ENCODE measurements at places on chromosomes 1 and 21. TPM values are rescaled to one million over a fixed set of nuclear protein-coding genes. Genes with fewer than 3 reads are reported as not detected.

DNA sequence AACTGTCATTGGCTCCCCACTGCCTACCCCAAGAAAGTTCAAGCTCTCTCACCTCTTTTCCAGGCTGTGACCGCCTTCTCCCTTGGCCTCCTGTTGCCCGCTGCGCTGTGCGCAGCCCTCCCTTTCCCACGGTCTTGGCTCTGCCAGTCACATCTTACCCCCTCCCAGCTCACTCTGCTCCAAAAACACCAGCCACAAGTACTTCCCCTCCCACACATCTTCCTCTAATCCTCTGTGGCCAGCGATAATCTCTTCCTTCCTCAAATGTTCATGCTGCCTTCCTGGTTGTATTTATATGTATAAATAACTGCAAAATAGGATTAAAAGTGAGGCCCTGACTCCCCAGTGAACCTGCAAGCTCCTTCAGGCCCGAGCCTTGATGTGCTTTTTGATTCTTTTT lies 81.8 kb downstream of the AJAP1 start:
- no peak for DNase-seq

The CCDC181 gene
- total RNA-seq = not detected

- DNase-seq = no peak
Measured at GRCh38 chr1:197671920-197672319, 103.4 kb downstream of the DENND1B start.

- DNase-seq = no peak
Measured at GRCh38 chr1:186682736-186683135, 2.5 kb upstream of the PTGS2 start.

The NUP133 gene
- total RNA-seq = 47.9 TPM

GRCh38 chr1:19811206-19811851 lies 3.8 kb downstream of the RNF186 start:
- DNase-seq = peak; percentile 13

GRCh38 chr21:33403786-33404585 lies 773 bp downstream of the IFNGR2 start:
- DNase-seq = no peak

- no peak for DNase-seq
Measured at GRCh38 chr1:218882454-218882853, 291.2 kb upstream of the LYPLAL1 start.

The GJA8 gene
- total RNA-seq = not detected

DNA sequence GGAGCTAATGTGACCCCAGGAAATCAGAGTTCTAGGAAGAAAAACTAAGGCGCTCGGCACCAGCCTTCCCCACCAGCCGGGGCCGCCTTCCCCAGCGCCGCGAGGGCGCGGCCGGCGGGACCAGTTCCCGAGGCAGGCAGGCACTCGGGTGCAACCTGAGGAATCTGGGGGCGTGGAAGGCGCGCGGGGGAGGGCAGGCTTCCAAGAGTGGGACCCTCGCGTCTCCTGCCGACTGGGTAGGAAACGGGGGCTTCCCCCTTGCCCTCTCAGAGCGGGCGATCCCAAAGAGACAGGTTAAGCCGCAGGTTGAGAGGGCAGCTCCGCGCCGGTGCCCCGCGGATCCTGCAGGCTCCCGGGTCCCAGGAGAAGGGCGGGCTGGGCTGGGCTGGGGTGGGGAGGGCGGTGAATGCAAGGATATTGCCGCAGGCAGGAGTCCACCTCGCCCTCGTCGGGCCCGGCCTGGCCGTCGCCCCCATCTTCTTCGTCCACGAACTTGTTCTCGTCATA lies 431 bp downstream of the ARPC5 start:
- peak; percentile 13 for DNase-seq

The IL19 gene
- total RNA-seq = not detected

- no peak for DNase-seq
Measured at GRCh38 chr1:43442756-43443155, 11.0 kb downstream of the HYI start.

DNA sequence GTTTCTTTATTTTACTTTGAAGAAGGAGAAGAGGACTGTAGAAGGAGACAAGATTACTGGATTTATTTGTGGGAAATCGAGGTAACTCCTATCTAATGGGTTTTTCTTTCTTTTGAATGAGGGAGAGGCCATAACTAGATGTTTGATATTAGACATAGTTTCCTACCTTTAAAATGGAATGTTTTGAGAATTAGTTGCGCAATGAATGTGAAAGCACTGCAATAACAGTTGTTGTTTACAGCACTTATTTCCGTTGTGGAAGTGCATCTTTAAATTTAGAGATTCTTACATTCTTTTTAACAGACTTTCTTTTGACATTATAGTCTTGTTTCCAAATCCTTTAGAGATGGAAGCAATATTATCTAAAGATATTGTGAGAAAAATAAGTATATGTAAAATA lies 229.0 kb downstream of the SRGAP2C start:
- DNase-seq = no peak

The FCRL6 gene
- total RNA-seq = not detected

GRCh38 chr1:106678279-106679050 lies 378.0 kb upstream of the PRMT6 start:
- DNase-seq = no peak

DNA sequence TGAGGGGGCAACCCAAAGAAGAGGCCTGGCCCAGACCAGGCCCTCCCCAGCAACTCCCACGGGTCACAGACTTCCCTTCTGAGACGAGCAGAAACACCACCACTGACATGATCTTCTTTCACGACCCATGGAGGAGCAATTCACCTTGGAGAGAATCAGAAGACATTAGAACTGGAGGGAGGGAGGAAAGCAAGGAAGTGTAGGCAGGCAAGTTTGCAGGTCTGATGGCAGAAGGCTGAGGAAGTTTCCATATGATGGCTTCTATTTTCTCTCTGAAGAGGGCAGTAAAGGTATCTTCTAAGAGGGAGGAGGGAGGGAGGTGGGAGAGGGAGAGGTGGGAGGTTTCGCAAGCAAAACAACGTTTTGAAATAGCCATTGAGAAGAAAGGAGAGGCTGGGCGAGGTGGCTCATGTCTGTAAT lies 1.4 kb upstream of the UBXN10 start:
- DNase-seq = no peak

The GABRD gene
- total RNA-seq = 0.26 TPM

DNA sequence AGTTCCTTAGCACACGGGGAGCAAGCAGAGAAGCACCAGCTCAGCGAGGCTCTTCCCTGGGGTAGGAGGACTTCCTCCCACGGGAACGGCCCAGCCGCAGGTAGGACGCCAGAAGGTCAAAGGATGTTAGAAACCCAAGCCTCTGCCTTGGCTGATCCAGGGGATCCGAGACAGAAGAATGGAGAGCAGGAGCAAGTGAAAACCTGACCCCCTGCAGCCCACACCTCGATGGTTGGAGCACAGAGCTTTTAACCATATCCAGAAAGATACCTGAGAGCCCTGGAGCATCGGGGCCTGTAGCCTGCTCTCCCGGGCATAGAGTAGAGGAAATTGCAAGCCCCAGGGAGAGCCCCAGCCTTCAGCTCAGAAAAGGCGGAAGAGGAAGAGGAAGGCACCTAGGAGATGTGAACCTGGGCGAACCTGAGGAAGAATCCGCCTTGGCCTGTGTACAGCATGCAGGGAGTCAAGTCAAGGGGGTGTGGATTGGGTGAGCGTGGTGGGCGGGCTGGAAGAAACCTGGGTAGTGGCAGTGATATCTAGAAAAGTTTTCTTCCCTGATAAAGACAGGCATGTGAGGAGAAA lies 76.3 kb downstream of the PSMG1 start:
- no peak for DNase-seq

DNA sequence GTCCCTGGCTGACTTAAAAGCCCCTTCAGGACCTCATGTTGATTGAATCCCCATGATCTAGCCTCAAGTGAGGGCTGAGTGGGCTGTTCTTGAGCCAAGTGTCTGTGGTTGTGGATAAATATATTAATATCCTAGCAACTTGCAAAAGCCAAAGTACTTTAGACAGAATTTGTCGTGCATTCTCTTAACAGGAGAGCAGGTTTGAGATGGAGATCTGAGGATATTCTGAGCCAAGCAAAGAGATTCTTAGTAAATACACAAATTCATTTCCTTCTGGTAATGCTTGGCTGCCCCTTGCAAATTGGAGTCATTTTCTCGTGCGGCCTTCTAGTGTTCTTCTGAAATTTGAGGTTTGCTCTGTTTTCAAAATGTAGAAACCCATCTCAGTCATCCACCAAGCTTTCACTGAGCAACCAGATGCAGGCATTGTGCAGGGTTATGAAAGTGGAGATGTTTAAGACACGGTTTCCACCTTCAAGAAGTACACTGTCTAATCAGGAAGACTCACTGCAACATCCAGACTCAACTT lies 242.1 kb upstream of the JUN start:
- no peak for DNase-seq

The FMO3 gene
- total RNA-seq = not detected

The SFN gene
- 0.78 TPM for total RNA-seq

DNA sequence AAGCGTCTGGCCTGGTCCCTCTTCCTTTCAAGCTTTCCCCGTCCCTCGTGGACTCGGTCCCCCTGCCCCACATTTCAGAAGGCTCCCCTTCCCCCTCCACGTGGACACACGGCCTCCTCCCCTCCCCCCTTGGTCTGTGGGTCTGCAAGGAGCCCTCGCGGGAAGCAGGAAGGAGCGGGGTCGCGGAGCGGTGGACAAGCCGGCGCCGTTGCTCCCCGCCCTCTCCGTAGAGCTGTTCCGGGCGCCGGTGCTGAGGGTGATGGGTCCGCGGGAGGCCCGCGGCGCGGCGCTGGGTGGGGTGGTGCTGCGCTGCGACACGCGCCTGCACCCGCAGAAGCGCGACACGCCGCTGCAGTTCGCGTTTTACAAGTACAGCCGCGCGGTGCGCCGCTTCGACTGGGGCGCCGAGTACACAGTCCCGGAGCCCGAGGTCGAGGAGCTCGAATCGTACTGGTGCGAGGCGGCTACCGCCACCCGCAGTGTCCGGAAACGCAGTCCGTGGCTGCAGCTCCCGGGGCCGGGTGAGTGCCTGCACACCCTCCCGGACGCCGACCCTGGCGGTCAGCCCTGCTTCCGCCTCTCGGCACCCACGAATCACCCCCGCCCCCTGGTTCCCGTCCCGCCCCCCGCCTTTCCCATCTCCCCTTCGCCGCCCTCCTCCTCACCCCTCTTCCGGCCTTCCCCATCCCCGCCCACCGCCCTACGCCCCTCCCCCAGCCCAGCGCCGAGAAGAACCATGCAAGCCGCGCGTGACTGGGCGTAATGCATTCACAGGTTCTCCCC lies 5.3 kb downstream of the FCRLB start:
- DNase-seq = peak; percentile 50

The SLFNL1 gene
- not detected for total RNA-seq

The SYNC gene
- total RNA-seq = 0.05 TPM

- no peak for DNase-seq
Measured at GRCh38 chr1:203437696-203438315, 37.8 kb upstream of the PRELP start.

The GSTM5 gene
- total RNA-seq = not detected

DNA sequence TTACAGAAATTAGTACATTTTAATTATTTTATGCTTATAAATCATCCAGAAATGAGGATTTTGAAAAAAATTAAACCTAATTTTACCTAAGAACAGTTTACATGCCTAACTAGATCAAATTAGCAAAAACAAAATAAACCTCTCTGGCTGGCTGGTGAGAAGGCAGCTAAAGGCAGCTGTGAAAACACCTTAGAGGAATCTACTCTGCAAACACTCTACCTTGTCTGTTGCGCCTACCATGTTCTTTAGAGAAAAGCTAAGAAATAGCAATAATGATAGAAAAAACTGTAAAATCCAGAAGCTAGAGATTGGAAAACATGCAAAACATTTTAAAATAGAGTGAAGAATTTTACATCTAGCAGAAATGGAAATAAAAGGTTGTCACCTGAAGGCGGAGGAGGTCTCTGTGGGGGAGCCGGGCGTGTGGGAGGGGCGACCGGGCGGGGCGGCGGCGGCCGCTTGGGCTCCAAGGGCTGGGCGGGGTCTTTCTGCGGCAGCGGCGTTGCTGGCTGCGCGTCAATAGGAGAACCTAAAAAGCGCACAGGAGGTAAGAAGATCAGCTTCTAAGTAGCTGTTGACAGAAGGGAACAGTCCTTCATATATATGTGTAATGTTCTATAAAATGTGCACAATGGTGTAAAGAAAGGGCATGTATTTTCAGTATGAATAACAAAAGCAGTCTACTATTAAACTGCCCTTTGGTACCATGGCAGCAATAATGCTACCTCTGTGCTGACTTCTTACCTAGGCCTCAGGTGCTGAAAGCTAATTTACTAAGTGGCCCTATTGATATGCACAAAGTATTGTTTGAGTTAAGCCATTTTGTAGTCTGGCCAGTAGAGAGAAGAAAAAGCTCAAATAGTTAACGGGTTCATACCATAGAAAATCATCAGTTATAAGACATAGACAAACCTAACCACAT lies 33.3 kb upstream of the CFAP298 start:
- no peak for DNase-seq

The MROH7 gene
- total RNA-seq = not detected

The PTPN22 gene
- 66.2 TPM for total RNA-seq

DNA sequence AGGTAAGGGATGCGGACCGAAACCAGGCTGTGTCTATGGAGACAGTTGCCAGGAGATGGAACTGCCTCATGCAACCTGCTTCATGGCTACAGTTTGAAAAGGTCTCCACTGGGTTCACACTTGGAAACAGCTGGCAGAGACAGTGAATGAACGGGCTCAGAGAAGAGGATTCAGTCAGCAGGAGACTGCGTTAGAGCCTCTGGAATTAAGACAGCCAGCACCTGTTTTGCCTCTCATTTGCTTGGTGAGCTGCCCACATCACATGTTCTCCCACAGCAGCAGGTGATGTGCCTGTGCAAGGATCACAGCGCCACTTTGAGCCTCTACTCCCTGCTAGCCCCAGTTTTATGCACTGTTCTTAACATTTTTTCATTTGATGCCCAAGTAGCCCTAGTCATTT lies 321.0 kb downstream of the PLPP3 start:
- DNase-seq = no peak

DNA sequence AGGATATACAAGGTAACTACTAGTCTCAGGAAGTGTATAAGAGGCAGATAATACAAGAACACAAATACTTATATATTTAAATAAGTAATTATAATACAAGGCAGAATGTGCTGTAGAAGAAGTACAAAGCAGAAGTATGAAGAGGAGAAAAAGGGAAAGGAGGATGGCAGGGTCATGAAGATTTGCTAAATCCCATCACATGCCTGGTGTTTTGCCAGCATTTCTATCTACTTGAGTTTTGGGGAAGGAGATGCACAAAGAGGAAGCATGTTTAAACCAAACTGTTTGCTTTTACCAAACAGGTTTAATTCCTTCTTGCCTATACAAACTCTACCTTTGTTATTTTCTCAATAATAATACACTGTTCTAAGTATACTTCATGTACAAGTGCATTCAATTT lies 60.9 kb upstream of the PODN start:
- DNase-seq = no peak

- DNase-seq = no peak
Measured at GRCh38 chr1:82686774-82687173, 886.0 kb downstream of the ADGRL2 start.

DNA sequence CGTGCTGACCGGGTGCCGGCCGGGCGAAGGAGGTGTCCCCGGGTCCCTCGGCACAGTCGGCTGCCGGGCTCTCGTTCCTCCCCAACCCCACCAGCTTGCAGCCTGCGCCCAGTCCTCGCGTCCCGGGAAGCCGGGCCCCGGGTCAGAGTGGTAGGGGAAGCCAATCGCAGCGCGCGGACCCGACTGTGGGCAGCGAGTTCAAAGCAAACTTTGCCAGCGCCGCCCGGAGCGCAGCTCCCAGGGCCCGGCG lies 328 bp downstream of the MYCL start:
- DNase-seq = peak; percentile 6

The OVAAL gene
- total RNA-seq = not detected

The NCAM2 gene
- total RNA-seq = not detected

GRCh38 chr1:172997941-172998361 lies 52.8 kb downstream of the TNFSF18 start:
- DNase-seq = no peak

- no peak for DNase-seq
Measured at GRCh38 chr21:15367061-15367626, 302.3 kb upstream of the NRIP1 start.

The PTGER3 gene
- 1.4 TPM for total RNA-seq

- DNase-seq = no peak
Measured at GRCh38 chr1:226050133-226050532, 12.4 kb upstream of the H3-3A start.

All from activated T-helper 1 cell treated with anti-CD3 and anti-CD28 coated beads, Interleukin-12 subunit alpha, Interleukin-12 subunit beta, Interleukin-2, Interleukin-4 antibody, amounts not matched to agents 30 ng/mL and 10 ng/mL and 1 ng/mL, durations not matched to agents 14 hours and 24 hours and 36 hours (primary cell).